AG04450 (cell line): ENCODE measurements at places on chromosomes 5 and 9.

- DNase-seq: no peak
These were observed 16.5 kb downstream of the MRPL36 start for GRCh38 chr5:1783216-1783554.

DNA sequence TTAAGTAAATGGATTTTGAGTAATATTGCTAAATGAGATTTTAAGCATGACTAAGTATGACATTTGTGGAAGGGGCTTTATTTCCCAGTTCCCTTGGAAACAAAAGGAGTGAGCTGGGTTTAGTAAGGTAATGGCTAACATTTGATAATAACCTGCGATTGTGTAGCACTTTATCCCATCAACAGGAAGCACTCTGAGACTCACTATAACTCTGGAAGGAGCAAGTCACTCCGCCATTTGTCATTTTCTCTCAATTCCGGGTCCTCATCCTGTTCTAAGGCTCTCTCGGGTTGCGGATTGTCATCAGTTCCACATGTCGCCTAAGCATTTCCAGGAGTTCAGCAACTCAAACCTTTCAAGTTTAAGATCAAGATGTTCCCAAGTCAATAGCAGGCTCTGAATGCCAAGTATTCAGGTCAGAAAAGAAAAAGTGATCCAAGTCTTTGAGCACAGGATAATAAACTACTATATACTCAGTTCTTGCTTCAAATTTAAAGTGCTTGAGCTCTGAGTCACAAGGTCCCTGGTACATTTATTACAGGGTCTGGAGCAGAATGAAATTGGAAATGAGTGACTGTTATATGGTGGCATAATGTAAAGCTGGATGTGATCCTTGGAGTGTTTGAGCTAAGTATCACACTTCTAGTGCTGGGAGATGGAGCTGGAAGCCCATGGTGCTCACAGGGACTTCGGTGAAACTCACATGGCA lies 39.3 kb downstream of the CAPSL start:
- DNase-seq: no peak

GRCh38 chr5:18380729-18381362 lies 746.6 kb downstream of the TAF11L14 start:
- no peak for DNase-seq

DNA sequence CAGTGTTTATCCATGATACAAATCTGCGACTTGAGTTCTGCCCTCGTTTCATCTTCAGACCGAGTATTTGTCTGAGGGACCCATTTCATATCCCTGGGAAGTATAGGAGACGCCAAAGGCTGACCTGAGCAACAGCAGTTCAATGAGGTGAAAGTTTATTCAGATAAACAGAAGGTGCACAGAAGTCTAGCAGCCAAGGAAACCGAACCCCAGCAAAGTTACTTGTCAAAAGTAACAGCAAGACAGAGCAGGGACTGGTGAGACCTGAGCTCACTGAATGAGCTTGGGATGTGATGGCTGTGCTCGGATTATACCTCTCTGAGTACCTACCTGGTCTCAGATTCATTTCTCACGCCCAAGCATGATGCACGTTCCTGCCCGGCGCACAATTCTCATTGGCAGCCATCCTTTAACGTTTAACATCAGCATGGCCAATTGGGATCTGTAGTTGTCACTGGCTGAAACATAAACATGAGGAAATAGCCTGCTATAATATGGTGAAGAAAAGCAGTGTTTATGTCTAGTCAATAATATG lies 599 bp downstream of the LYRM7 start:
- no peak for DNase-seq

DNA sequence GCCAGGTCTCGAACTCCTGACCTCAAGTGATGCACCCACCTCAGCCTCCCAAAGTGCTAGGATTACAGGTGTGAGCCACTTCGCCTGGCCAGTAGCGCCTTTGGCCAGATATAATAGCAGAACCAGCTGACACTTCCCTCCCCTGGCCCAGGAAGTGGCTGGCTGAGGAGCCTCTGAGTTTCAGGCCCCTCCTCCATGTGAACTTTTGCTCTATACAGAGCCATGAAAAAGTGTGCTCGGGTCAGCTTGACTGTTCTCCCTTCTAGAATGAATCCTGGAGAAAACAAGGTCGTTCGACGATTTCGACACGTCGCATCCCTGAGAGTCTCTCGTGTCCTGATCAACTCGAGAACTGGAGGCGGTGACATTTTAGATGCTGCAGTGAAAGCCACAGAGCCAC lies 8.6 kb upstream of the ZDHHC12 start:
- no peak for DNase-seq

- no peak for DNase-seq
These were observed 3.3 kb downstream of the RNF20 start for GRCh38 chr9:101536938-101537337.

- no peak for DNase-seq
These were observed 268.6 kb downstream of the FER start for GRCh38 chr5:109016300-109016699.

- no peak for DNase-seq
These were observed 1.8 kb upstream of the ENTPD2 start for GRCh38 chr9:137055385-137056364.

GRCh38 chr5:143644727-143645126 lies 167.2 kb upstream of the HMHB1 start:
- no peak for DNase-seq

GRCh38 chr5:73617510-73618279 lies 8.3 kb upstream of the ARHGEF28 start:
- no peak for DNase-seq

GRCh38 chr5:6527749-6528455 lies 79.2 kb downstream of the UBE2QL1 start:
- no peak for DNase-seq

DNA sequence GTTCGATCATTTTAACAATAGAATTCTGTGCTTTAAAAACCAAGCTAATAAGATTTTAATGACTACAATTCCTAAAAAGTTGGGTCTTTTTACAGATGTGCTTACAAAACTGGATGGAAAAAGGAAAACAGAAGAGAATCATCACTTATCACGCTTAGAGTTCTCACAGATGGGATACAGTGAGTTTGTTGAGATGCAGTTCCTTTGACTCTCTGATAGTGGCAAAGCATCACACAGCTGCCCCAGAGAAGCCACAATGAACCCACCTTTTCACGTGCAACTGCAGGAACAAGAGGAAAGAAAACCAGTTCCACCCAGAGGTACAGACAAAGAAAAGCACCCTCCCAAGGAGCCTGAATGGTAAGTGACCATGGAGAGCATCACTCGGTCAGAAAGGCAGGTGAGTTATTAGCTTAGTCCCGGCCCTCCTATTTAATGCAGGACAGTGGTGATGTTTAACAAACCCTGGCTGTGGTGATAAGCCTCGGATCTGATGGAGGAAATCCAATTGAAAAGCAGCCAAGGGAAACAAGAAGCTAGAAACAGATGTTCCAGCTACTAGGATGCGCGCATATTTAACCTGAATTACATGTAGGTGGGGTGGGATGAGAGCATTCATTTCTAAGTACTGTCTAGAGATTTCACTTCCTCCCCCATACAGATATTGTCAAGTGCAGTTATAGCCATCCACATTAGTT lies 167.7 kb downstream of the TARS1 start:
- no peak for DNase-seq
